T47D (cell line): ENCODE measurements at places on chromosomes 5 and 9.

DNA sequence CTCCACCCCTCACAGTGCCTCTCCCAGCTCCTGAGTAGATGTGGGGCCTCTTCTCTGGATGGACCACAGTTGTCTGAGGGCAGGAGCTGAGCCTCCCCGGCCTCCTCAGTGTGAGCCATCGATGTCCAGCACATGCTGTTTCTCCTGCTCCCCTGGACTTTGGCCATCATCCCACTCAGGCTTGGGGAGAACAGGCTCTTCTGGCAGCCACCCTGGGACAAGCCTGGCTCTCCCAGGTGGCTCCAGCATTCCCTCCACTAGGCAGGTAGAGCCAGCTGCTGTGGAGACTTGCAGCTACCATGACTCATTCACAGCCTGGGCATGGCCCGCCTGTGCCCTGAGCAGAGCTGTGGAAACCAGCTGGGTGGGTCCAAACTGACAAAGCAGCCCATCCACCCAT, 77.0 kb downstream of the CSNK1A1 start:
- DNase-seq, result no peak

GRCh38 chr5:93163010-93163663, 417.9 kb downstream of the NR2F1-AS1 start:
- DNase-seq, result no peak

DNA sequence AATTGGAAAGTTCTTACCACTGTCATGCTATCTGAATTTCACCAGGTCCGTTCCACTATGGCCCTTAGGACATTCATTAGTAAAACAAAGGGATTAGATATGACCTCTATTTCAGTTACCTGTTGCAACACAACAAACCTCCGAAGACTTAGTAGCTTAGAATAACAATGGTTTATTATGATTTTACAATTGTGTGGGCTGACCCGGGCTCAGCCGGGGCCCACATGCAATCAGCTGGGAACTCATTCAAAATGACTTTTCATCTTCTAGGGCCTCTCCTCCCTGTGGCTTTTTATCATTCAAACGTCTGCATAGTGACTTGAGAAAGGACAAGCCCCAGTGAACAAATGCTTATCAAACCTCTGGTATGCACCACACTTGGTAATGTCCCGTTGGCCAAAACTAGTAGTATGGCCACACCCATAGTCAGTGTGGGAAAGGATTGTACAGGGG, 2.3 kb upstream of the FBXW11 start:
- DNase-seq, result no peak

DNA sequence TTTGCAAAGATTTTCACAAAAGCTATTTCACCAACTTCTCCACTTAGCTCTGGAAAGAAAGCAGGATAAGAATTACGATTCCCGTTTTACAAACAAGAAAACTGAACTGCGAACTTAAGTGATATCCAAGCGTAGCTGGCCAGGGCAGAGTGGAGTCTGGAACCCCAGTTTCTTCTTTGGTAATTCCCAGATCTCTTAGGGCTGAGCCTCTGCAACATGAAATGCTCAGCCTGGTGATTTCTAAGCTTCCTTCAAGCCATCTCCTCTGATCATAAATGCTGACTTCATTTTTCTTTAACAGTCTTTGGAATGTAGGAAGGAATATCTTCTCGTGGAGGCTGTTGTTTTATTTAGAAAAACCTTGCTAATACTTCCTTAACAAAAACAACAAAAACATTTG, 620.0 kb downstream of the CCDC171 start:
- DNase-seq, result no peak

- DNase-seq, result no peak
Observed at GRCh38 chr9:89795538-89796195, 190.9 kb downstream of the GADD45G start.
